ENCODE measurements at places on chromosomes 1 and 21.
A peak's percentile ranks its signal among the peaks of the same experiment; 100 is the strongest.

GRCh38 chr1:153292740-153293479 lies 19.8 kb downstream of the PGLYRP3 start:
- no peak for DNase-seq

DNA sequence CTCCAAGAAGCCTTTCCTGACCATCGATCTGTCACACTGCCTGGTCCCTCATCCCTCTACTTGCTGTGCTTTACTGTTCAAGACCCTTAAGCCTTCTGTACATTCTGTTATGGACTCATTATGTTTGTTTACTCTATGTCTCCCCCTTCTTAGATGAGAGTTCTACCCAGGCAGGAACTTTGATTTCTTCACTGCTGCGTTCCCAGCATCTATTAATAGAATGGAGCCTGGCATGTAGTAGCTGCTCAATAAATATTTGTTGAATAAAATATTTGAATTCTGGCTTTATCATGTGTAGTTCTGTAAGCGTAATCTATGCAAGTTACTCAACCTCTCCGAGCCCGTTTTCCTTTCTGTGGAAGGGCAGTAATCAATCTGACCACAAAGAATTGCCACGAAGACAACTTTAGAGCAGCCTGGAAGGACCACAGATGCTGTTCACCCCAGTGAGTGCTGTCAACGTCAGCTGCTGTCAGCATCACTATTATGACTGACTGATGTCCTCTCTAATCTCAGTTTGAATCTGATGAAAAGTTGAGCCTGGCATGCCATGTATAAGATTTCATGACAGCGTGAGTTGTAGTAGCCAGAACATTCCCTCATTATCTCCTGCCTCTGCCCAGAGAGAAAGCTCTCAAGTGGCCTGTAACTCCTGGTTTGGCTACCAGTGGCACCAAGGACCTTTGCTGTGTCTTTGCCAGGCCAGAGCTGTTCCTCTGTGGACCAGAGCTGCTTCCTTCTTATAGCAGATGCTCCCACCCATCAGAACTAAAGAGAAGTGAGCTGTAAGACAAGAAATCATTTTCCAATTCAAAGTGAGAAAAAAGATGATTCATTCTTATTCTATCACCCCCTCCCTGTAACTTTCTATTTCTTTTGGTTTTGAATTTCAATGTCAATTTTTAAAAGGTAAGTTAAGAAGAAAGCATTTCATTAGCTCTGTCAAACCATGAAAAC lies 94.5 kb downstream of the PRDM2 start:
- no peak for DNase-seq

- no peak for DNase-seq
Observed at GRCh38 chr21:37405629-37406028, 39.1 kb downstream of the DYRK1A start.

- DNase-seq, result no peak
Observed at GRCh38 chr1:114209971-114210370, 56.3 kb upstream of the SYT6 start.

GRCh38 chr1:89429062-89429461 lies 65.2 kb downstream of the GBP6 start:
- DNase-seq, result no peak

GRCh38 chr1:109923131-109923945 lies 12.7 kb downstream of the CSF1 start:
- DNase-seq, result no peak

DNA sequence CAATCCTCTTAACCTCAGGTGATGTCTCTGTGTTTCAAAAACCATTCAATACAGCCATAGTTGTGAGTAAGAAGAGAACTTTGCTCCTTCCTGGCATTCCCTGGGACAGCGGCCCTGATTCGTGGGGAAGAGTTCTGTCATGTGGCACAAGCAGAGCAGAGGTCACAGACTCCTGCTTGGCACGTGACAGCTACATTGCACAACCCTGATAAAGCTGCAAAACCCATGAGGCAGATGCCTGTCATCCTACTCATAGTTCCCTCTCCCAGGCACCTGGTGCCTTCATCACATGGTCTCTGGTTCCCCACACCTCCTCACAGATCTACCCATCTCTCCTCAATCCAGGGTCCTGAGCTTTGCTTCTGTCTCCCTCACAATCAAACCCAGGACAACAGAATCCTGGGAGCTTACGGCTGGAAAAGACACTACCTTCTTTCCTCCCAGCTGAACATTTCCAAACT lies 70.8 kb downstream of the PLPP3 start:
- no peak for DNase-seq

DNA sequence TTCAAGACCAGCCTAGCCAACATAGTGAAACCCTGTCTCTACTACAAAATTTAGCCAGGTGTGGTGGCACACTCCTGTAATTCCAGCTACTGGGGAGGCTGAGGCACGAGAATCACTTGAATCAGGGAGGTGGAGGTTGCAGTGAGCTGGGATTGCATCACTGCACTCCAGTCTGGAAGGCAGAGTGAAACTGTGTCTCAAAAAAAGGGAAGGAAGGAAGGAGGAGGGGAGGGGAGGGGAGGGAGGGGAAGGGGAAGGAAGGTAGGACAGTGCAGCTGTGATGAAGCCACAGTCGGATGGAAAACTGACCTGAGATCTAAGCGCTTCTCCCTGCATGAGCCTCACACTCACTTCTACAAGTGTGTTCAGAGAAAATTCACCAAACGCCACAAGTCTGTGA lies 22.0 kb upstream of the FHAD1 start:
- no peak for DNase-seq

GRCh38 chr1:220803401-220804201 lies 16.9 kb downstream of the MTARC1 start:
- DNase-seq, result no peak

DNA sequence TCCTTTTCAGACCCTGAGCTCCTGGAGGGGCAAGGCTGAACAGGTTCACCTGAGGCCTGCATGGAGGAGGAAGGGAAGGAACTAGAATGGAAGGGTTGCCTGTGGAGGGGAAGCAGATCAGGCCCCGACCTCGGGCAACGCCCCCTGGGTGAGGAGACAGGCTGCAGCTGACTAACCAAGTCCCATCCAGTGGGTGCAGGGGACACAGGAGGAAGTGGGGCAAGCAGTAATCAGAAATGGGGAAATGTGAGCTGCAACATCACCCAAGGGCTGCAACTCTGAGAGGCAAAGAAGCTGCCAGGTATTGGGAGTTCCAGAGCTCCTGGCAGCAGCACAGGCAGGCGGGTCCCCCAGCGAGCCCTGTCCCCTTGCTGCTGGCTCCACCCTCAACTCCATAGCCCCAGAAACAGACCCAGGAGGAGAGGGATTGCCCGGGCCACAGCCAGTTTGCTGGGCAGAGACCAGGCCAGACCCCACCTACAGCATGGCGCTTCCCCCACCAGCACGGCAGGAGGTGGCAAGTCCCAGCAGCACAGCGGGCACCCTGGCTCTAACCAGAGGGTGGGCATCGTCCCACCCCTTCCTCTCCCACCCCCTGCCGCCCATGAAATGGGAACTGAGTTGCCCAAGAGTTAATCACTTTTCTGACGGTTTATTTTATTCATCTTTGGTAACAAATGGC lies 38.5 kb downstream of the MRPL37 start:
- no peak for DNase-seq

DNA sequence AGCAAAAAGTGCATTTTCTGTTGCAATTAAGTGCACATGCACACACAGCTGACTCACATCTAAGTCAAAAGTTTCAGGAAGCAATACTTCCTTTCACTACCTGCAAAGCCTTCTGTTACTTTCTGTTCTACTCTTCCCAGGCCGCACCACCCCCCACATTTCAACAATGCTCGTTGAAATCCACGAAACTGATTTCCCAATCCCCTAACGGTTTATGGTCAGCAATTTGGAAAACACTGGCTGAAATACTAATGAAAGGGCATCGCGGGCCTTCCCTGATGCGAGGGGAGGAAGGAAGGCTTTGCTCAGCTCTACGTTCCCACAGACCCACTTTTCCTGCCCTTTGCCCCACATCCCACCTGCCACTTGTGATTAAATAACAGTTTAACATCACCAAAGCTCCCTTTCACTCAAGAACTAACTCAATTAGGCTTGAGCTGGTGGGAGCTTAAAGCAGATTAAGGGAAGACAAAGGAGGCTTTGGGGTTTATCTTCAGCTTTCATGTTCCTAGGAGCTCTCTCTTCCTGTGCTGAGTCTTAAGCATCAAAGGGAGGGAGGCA lies 243.2 kb upstream of the RAB4A start:
- peak; percentile 58 for DNase-seq

DNA sequence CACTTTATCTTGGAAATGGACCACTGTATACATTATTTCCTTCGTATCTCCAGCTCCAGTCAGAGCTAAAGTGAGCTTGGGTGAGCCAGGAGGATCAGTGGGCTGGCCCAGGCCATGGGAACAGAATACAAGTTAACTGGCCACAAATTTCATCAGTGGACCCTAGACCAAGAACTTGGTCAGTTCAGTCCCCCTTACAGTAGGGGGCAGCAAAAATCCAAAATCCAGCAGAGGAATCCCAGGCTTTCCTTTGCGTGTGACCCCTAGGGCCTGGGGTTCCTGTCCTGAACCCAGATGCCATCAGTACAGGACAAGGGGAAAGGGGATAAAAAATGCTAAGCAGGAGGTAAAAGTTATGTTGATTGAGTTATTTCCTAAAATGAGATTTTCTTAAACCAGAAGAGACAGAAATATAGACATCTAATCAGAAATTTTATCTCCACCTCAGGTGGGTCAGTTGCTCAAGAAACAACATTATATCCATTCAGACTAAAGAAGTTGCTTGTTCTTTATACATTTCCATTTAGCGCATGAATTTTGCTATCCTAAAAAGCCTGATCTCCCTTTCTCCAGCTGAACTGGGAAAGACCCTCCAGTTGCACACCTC lies 24.1 kb upstream of the LCE5A start:
- no peak for DNase-seq

- DNase-seq, result no peak
Observed at GRCh38 chr1:119593805-119594204, 54.3 kb downstream of the ZNF697 start.

GRCh38 chr1:3918966-3919611 lies 19.0 kb upstream of the C1orf174 start:
- no peak for DNase-seq

DNA sequence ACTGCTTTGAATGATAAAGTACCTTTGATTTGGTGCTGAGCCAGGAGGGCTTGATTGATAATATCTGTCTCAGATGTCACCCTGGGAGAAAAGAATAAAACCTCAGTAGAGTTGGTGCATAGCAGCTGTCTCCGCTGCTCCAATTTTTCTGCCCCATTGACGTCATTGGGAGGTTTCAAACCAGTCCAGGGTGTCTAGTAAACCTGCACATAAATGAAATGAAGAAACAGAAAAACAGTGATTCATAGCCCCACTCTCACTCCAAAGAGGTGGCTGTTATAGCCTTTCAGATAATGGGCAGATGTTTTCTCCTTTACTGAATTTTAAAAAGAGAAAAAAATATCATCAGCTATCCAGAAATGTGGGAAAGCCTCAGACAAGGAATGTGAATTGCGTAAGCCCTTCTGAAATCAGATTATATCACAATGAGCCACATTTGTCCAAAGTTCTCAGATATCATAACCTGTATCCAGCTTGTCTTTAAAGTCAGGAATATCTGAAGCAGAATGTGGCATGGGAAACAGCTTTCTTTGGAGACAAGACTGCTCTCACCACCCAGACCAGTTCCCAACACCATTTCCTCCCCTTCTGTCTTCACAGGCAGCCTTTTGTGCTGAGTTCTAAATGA lies 351.3 kb upstream of the SGIP1 start:
- peak; percentile 62 for DNase-seq

DNA sequence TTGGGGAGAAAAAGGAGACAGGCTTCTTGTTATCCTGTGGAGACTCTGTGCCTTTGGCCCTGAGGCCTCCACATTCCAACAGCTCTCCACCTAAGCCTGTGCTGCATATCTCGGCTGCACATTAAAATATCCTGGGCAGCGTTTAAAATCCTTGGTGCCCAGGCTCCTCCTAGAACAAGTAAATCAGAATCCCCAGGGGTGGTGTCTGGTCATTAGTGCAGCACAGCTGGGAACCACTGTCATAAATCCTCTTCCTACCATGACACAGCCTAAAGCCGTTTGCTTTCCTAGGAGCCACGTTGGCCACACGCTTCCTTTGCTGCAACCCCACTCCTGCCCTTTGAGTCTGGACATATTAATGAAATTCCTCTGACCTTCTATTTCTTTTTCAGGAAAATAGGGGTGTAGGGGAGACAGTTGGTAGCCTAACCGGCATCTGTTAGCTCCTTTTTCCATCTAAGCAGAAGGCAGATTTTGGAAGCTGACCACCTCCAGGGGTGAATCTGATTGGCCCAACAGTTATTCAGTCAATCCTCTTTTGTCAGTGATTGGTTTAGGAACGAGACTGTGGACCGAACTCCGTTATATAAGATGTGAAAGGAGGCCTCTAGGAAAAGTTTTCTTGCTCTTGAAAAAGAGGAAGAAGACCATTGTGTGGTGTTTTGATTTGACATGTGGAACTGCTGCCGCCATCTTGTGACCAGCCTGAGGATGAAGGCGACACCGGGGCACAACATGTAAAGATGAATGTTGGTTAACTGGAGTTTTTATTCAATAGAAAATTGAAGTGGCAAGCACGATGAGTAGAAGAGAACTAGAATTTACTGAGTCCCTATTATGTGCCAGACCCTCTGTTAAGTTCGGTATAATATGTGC lies 41.9 kb downstream of the JUN start:
- DNase-seq, result no peak

DNA sequence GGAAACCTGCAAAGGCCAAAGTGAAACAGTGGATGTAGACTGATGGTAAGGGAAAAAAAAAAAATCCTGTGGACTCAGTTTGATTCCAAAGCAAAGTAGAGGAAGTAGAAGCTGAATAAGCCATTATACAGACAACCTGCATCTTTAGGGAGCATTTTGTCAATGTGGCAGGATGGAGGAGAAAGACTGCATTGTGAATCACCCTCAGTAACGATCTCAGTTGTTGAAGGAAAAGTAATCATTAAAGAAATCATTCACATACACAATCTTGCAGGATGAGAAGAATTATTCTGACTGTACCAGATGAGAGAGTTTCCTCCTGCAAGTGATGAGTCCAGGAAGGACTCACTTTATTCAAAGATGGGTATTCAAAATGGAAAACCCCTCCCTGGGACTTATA lies 45.1 kb upstream of the TRIM67 start:
- no peak for DNase-seq

GRCh38 chr1:236535662-236536161 lies 11.9 kb downstream of the LGALS8 start:
- DNase-seq, result no peak

DNA sequence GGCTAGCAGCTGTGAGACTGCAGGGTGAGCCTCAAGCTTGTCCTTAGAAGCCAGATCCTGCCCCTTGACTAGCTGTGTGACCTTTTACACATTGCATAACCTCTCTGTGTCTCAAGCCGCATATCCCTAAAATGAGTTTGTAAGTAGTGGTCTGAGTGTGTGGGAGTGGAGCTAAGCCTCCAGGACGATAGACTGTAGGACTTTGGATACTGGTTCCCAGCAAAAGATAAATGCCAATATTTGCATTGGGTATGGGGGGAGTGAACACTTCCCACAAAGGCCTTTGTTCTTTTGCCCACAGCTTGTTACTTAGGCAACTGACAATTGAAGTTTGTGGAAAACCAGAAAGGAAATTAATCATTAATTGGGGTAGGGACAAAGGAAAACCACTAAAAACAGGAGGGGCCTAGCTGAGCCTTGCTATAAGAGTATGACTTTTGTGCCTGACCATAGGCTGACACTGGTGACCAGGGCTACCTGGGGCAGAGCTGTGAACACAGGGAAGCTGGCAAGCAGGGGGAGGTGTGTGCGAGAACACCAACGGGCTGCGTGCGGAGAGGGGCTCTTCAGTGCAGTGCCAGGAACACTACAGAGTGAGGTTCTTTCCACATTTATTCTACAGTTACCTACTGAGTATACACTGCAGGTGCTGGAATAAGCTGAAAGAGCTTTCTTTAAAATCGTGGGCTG lies 102.4 kb upstream of the ETV3 start:
- DNase-seq, result no peak

- DNase-seq, result no peak
Observed at GRCh38 chr1:183941001-183941400, 96.5 kb downstream of the COLGALT2 start.

- no peak for DNase-seq
Observed at GRCh38 chr1:3530926-3531818, 76.7 kb downstream of the ARHGEF16 start.

Data from skeletal muscle cell (primary cell).